ENCODE measurements at places on chromosomes 5 and 9.

- DNase-seq, result no peak
These were observed 84.6 kb upstream of the FBXW11 start for GRCh38 chr5:172090976-172091547.

DNA sequence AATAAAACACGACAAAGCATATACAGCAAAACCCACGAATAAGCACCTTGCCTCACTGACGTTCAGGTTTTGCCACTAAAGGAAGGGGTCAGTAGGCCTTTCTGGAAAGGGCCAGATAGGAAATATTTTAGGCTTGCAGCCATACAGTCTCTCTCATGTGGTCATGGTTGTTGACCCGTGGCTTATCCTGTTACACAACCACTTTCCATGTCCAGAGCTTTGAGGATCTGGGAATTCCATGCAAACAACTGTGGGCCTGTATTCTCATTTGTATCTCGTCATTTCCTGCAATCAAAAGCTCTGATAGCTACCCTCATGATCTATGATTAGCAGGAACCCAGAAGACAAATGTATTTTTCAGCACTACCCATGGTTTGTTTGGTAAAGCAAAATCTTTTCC, 108.3 kb downstream of the DRD1 start:
- no peak for DNase-seq

DNA sequence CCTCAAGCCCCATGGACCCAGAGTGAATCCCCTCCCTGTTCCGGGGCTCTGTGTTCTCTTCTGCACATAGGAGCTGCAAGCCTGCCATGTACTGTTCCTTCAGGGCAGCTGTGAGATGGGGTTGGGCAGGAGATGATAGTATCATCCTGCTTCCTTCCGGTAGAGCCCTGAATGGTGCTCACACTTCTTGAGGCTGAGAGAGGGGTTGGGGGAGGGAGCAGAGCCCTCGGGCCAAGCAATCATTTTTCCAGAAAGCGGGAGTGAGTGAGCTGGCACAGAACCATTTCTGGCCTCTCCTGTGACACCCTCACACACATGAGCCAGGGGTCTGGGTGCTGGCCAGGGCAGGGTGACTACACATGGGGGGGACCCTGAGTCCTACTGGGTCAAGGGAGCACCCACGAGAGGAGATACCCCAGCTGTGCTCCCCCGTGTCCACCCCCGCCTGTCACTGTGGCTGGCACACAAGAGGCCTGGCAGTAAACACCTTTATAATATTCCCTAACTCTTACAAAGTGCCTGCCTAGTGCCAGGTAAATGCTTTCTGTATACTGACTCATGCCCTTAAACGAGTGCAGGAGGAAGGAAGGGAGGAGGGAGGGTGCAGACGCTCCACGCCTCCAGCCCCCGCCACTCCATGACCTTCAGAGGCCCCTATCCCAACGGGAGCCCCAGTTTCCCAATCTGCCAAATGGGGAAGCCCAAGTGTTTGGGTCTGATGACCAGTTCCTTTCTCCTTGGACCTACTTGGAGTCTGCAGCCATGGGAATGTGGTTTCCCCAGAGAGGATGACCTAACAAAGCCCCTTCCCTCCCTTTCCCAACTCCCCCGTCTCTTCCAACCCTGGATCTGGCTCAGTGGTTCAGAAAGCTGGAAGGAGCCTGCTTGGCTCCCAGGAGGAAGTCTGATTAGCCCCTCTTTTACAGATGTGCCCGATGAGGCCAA, 15.5 kb downstream of the AKNA start:
- DNase-seq, result no peak

GRCh38 chr9:31248156-31248555, 1136.3 kb upstream of the ACO1 start:
- DNase-seq, result no peak

- no peak for DNase-seq
These were observed 11.1 kb upstream of the S100Z start for GRCh38 chr5:76838481-76839261.

DNA sequence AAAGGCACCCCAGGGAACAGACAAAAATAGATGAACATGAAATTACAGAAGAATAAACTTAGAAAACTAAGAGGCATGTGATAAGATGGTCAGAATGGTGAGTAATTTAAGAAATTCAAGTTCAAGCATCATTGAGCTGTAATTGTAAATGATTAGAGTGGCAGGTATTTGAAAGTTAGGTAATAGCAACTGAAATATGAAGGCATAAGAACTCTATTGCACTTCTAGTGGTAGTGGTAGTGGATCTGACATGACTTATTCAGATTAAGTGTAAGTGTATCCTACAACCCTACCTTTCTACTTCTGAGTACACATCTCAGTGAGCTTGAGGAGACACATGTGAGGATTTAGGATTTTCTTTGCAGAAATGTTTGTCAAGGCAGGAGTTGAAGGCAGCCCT, 192.9 kb upstream of the RIOK2 start:
- no peak for DNase-seq

DNA sequence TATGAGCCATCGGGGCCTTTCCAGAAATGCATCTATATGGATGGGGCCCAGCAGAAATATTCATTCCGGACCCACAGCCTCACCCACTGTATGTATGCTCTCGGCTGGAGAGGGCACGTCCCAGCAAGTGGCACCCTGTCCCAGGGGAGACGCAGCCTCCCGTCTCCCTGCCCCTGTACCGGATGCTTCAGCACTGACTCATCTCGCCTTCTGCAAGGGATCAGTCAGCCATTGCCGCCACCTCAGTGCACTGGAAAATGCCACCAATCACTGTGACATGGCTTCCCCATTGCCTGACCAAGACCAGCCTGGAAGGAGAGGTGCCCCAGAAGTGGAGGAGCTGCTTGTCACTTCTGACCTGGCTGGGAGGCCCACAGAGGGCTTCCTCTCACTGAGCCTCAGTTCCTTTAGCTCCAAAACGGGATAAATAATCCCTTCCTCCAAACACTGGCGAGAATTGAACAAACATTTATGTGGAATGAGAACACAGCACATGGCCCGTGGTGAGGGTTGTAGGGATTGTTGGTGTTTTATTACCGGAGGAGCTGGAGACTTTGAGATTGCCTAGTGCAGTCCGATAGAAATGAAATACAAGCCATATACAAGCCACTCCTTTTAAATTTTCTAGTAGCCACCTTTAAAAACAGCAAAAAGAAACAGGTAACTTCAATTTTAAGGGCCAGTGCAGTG, 43.9 kb upstream of the ORM1 start:
- no peak for DNase-seq

Data from stimulated activated CD4-positive, alpha-beta T cell treated with anti-CD3 and anti-CD28 coated beads, TNF-alpha, amount 100 ng/mL, for 24 hours (primary cell).